ENCODE measurements at places on chromosomes 6 and 20.

DNA sequence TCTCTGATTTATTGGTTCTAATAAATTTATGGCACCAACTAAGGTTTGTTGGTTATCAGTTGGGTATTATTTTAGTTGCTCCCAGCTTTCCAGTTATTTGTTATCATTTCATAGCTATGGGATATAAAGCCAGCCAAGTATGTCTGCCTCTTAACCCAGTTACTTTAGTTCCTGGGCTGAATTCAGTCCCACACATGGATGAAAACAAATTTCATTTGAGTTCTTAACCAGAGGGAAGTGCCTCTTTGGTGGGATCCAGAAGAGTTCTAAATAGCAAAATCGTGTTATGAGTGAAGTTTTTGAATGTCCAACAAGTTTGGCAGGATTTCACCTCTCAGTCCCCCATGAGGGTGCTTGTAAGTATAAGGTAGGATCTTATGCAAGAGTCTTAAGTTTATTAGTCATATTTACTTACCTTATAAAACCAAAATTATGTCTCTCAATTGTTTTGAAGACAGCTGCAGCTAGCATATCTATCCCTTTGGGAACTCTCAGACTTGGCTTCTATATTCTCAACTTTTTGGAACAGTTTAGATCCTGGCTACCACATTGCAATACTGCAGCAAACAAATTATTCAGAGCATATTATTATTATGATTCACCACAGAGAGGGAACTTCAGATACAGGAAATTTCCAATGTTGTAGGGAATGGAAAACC, 683.6 kb downstream of the BCKDHB start:
- DNase-seq, result no peak

DNA sequence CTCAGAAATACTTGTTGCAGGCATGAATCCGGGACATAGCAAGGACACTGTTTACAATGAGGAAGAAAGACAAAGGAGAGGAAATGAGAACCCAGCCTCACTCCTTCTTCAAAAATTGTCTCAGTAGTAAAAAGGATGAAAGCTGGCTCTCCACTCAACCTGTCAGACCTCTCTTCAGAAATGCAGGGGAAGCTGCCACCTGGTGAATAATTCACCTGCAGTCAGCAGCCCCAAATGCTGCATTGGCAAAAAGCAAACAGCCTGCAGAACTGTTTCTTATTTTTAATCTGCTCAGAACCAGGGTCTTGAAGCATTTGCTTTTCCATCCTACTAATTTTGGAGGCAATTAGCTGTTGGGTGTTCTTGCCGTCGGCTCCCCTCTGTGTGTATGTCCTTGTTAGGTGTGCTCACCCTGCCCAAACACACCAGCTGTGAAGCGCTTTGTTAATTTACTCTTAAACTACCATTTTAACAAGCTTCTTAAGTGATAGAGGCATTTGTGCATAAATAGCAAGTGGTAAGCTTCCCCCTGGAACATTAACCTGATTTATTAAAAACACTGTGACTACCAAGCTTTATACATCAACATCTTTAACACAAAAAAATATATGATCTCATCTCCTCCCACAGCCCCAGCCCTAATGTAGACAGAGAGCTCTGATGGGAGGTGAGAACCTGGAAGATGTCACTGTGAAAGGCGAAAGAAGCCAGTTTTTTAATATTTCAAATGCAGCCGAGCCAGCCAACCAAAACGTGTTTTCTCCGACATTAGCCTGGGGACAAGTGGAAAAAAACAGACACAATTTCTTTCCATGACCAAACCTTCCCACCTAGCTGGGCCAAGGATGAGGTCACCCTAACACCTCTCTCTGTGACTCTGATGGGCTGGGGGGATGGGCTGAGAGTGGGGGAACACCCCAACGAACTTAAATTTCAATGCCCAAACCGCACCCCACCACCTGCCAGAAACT, 451.0 kb upstream of the SULF2 start:
- no peak for DNase-seq

DNA sequence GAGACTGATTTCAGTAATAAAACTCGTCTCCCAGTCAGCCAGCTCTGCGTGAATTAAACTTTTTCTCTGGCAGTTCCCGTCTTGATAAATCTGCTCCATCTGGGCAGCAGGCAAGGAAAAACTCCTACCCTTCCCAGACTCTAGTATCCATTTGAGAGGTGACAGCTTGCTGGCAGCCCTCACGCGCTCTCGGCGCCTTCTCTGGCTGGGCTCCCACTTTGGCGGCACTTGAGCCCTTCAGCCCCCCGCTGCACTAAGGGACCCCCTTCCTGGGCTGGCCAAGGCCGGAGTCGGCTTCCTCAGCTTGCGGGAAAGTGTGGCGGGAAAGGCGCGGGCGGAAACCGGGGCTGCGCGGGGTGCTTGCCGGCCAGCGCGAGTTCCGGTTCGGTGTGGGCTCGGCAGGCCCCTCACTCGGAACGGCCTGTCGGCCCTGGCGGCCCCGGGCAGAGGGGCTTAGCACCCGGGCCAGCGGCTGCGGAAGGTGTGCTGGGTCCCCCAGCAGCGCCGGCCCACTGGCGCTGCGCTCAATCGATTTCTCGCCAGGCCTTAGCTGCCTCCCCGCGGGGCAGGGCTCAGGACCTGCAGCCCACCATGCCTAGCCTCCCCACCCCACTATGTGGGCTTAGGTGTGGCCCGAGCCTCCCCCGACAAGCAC, 21.8 kb upstream of the GMPR start:
- DNase-seq, result no peak

DNA sequence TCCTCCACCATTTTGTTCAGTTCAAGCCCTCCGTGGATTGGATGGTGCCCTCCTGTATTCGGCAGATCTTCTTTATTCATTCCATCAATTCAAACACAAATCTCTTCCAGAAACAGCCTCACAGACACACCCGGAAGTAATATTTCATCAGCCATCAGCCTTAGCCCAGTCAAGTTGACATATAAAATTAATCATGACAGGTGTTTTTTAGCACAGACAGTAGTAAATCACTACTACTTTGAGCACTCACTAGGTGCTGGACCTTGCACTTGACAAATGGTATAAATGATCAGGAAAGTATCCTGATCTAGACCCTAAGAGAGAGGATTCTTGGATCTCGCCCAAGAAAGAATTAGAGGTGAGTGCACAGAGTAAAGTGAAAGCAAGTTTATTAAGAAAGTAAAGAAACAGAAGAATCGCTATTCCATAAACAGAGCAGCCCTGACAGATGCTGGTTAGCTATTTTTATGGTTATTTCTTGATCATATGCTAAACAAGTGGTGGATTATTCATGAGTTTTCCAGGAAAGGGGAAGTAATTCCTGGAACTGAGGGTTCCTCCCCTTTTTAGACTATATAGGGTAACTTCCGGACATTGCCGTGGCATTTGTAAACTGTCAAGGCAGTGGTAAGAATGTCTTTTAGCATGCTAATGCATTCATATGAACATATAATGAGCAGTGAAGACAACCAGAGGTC, 194.6 kb upstream of the LAMP5 start:
- no peak for DNase-seq

DNA sequence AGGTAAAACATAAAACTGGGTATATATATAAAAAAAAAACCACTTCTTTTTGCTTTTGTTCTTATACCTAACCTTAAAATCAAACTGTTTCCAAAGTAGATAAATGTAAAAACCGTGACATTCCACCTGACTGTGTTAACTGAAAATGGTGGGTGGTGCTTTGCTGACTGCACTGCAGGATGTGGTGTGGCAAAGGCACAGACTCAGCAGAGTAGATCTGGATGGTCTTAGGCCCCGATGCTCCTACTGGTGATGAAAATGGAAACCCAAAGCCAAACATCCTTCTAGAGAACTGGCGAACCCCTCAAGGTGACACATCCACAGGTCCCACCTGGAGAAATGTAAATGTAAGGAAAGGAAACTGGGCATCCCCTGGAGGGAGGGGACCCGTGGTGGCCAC, 8.9 kb downstream of the TGIF2 start:
- DNase-seq, result no peak

GRCh38 chr20:56418385-56418861, 6.4 kb downstream of the CASS4 start:
- no peak for DNase-seq

GRCh38 chr20:6265204-6265904, 142.5 kb upstream of the FERMT1 start:
- DNase-seq, result no peak

- no peak for DNase-seq
These were observed 59.1 kb upstream of the KCNK16 start for GRCh38 chr6:39381550-39382140.

GRCh38 chr6:3773678-3774298, 22.3 kb upstream of the PXDC1 start:
- no peak for DNase-seq

DNA sequence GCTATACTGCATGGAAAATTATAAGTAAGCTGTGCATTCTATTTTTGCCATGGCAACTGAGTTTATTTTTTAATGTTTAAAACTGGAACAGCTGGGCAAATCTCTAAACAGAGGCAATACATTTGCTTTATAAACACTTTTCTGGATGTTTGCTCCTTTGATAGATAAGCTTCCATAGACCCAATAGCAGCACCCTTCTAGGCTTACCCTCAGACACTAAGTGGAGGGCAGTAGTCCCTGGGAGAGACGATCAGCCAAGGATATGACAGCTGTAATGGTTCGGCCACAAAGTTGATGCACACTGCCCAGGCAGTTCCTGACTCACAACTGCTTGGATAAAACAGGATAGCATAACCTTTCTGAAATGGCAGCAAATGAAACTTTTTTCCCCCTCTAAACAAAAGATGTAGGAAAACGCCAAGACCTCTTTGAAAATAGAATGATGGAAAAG, 8.5 kb upstream of the MRPS10 start:
- no peak for DNase-seq

GRCh38 chr6:155448668-155449449, 6.8 kb downstream of the NOX3 start:
- no peak for DNase-seq

DNA sequence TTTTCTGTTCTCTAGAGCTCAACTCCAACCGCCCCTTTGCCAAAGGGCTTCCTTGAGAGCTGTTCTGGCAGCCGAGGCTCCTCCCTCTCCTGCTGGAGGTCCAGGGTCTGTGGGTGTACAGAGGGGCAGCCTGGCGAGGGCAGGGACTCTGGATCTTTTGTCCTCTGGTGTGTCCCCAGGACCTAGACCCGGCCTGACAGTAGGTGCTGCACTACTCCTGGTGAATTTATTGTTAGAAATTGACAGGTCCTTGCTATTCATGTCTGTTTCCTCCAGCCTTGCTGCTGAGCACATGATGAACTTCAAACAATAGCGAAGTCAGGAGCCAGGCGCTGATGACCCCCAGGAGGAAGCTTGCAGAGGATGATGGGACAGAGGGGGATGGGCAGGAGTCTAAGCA, 234.7 kb upstream of the SULF2 start:
- DNase-seq, result no peak

Data from stimulated activated CD4-positive, alpha-beta T cell treated with anti-CD3 and anti-CD28 coated beads, Interleukin-1b, Interleukin-23, amount 100 ng/mL, for 1 hour (primary cell).